Midbrain (tissue), 1 donor: ENCODE measurements at places on chromosomes 6 and 20.

DNA sequence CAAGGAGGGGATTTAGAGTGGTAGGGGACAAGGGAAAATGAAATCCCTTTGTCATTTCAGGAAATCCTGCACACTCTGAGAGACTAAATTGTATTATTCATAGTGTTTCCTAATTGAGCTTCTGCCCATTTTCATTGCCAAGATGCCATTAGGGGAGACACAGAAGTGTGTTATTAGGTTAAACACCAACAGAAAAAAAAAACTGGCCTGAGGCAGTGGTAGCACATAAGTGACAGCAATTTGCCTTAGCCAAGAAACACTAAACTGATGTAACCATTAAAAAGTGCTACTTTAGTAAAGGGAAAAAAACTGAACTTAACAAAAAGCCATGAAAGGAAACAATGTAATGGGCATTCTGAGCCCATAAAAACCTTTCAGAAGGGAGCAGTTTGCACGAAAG, 270.5 kb upstream of the PLN start:
- no peak for DNase-seq

GRCh38 chr6:140966676-140967075, 1166.0 kb upstream of the GJE1 start:
- DNase-seq: no peak

DNA sequence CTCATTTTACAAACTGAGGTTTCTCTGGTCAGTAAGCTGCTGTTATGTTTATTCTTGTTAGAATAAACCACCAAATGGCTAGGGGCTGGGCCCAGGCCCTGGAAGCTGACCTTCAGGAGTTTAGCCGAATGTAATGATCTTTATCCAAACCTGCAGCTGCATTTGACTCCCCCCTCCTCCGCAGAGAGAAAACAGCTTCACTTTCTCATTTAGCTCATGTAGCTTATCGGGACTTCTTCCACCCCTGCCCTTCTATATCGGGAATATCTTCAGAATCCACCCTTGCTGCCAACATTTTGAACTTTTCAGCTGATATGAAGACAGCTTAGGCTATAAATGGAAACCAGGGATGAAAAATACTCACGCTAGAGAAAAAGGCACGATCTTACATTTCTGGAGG, 102.6 kb downstream of the ZMYND8 start:
- no peak for DNase-seq

DNA sequence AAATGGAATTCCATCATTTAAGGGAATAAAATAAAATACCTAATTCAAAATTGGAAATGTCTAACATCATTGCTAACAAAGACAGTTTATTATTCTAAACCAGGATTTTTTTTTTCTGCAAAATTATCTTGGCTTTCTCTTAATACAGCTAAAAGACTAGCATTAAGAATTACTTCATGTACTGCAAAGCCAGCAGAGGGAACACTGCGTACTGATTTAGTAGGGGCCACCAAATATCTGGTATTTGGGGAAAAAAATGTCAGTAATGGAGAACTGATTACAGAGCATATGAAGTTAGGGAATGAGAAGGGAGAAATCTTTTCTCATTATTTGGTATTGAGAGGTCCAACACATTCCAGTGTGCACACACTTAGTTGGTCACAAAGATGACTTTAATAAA, 3.2 kb upstream of the SOX4 start:
- DNase-seq: no peak

GRCh38 chr20:58841539-58842264, 9.0 kb downstream of the GNAS-AS1 start:
- no peak for DNase-seq

- no peak for DNase-seq
Observed at GRCh38 chr6:4503700-4504099, 272.5 kb upstream of the CDYL start.
